ENCODE measurements at places on chromosomes 12 and 14.

DNA sequence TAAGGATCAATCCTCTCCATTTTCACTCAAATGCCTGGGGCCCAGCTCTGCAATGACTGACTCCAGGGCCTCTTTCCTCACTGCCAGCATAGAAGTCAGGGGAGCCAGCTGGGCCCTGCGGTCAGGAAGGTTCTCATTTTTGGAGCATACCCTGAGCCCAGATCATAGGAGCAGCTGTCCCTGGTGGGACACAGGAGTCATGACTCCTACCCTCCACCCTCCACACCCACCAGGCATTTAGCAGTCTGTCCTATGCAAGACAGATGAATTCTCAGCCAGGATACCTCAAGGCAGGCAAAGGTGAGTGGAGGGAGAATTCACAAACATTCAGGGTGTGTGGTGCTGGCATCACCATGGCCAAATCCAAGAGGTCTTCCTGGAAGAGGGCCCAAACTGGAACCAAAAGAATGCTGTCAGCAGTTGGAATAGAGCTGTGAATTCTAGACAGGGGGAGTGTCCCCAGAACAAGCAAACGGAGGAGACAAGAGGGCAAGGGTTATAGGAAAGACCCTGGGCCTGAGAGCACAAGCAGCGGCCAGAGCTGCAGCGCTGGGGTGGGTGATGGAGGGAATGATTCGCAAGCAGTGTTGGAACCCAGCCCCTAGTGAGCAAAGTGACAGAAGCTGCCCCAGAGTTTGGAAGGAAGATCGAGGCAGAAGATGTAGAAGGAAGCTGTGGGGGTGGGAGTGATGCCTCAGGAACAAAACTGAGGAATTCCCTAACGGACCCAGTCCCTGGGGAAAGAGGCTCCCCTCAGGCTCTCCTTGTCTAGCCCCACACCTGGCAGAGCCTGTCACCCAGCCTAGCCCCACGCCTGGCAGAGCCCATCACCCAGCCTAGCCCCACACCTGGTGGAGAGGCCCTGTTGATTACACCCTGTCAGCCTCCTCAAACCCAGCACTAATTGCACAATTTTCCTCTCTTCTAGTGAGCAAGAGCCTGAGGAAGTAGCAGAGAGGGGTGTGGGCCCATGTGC, 4.5 kb upstream of the REM2 start:
- DNase-seq = no peak

DNA sequence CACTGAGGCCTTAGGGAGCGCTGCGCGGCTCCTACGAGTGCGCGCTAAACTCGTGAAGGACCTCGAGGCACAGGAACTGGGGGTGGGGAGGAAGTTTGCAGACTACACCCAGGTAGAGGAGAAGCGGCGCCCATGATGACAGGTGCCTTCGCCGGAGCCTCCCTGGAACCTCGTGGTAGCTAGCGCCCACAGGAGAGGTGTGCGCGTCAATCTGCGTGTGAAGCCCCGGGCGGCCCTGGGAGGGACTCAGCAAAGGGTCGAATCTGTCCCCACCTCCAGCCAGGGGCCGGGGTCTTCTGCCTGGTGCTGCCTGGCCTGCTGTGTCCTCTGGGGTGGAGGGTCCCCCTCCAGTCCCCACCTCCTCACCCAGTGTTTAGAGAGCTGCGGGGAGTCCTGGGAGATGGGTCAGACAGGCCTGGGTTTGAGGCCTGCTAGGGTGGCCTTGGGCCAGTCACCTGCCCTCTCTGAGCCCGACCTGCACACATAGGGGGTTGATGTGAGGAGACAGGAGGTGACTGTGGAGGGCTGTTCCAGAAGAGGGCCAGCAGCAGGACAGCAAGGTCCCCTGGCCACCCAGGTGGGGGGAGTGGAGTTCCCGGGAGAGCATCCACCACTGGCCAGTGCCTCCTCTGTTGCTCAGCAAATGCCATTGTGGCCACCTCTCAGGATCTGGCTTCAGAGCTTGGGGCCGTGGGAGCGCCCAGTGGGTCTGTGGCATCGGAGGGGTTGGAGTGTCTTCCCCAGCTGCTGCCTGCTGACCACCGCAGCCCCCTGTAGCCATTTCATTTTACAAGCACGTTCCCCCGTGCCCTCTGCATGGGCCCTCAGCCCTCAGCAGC, 20.2 kb upstream of the KIF26A start:
- DNase-seq = peak; percentile 15

- DNase-seq = peak; percentile 82
Observed at GRCh38 chr12:119153477-119154434, 25.0 kb upstream of the HSPB8 start.

DNA sequence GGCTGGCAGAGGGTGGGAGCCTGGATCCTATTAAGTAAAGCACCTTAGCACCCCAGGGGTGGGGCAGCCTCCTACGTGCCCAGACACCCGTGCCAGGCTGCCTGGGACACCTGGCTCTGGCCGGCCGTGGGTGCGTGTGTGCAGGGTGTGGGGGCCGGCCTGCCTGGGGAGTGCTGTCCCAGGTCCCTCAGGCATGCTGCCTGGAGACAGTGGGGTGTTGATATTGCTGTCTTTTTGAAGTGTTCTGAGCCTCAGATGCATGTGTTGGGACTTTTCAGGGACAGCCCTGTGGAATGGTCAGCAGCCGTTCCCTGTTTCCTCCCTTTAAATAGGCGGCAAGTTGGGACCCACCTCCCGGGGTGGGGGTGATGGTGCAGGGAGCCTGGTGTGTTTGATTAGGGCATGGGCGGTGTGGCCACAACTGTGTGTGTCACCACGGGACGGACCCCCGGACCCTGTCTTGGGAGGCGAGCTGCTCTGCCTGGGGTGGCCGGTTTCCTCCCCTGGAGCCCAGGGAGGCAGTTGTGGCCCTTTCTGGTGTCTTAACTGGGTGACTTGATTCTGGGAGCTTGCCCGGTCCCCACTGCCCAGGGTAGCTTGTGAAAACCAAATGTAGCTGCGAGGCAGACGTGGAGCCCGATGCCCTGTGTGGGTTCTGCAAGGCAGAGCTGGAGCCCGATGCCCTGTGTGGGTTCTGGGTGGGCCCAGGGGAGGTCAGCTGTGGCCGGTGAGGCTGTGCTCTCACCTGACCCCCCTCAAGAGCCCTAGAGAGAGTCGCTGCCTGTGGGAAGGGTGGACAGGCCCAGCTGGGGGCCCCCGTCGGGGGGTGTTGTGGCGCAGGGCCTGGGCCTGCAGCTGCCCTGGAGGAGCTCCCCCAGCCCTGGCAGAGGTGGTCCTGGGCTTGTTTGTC, 8.2 kb downstream of the ULK1 start:
- DNase-seq = no peak

GRCh38 chr14:54177641-54178621, 218.9 kb upstream of the CDKN3 start:
- DNase-seq = no peak

DNA sequence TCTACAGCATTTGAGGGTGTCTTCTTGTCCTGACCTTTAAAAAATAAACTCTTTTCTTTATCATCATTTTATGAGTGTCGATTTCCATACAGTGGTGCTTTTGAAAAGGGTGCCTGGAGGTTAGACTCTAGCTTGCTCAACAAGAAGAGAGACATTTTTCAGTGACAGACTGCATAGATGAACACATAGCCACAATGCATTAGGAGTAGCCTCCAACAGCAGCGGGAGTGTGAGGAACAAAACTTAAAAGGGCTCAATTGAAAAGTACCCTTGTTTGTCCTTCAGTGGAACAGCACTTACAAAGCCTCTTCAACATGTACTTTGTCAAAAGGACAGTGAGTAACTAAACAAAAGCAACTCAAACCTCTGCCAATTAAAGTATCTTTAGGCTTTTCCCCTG, 119.3 kb downstream of the SOX5 start:
- no peak for DNase-seq

GRCh38 chr14:42517806-42518500, 911.3 kb downstream of the LRFN5 start:
- DNase-seq = no peak

DNA sequence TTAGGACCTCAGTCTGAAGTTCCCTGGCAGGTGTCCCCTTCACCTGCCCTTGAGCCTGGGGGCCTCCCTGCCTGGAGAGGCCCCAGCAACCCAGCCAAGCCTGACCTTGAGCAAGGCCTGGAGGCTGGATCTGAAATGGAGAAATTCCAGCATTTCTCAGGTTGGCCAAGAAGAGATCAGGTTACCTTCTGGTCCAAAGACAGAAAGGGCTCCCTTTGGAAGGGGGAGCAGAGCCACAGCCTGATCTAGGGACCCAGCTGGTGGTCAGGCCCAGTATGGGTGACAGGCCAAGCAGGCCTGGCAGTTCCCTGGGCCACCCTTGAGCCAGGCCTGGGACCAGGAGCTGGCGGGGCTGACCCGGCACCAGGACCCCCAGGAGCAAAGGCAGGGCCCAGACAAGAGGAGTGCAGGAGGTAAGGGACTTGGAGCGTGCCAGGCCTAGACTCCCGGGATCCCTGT, 82.8 kb downstream of the TNFAIP2 start:
- DNase-seq = no peak

DNA sequence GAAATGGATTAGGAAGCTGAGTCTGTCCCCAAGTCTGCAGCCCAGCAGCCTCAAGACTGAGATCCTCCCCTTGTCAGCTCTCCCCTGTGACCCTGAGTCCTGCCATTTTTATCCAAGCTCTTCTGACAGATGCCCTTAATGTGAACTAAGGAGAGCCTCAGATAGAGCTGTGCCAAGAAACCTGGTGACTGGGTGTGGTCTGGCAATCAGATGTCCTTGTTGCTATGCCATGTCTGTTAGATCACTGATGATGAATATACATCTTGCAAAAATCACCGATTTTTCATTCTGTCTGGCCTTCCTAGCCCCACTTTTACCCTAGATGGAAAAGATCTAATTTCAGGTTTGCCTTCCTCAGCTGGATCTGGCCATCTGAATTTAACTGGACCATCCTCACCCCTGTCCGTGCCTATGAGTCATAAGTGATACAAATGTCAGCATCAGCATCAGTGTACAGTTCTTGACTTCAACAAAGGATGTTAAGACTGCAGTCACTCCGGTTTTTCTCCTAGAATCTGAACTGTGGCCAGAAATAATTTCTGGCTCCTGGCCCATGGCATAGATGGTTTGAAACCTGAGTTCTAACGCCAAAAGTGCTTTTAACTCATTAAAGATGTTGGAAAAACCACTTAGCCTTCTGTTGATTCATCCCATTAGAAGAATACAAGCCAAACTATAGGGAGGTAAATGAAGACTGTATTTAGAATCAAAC, 61.2 kb upstream of the GRIP1 start:
- no peak for DNase-seq

DNA sequence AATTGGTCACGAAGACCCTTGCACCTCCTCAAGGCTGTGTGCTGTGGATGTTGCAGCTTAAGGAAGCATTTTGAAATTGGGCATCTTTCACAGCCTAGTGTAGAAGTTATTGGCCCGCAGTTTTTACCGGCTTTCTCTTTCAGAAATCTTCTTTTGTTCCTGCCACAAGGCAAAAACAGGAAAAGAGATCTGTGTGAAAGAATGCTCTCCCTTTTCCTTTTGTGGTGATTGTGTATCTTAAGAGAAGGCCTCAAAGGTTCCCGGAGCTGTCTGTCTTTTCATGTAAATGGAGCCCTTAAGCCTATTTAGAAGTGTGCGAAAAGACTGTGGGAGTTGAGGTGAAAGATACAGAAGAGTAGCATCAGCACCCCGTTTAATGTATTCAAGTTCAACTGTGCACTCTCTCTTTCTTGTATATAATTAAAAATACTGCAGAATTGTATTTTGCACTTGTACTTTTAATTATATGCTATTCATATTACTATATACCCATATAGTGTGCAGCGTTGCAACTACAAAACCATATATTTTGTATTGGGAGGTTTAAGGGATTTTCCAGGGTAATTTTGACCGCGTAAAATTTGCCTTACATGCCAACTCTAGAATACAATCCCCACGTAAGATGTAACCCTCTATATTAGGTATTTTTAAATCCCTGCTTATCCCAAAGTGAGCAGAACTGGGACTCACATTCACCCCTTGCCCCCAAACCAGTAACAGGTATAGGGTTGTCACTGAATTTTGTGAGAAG, 441.7 kb downstream of the RAD51B start:
- no peak for DNase-seq

GRCh38 chr12:133231001-133231400, 4.7 kb downstream of the ANHX start:
- no peak for DNase-seq

DNA sequence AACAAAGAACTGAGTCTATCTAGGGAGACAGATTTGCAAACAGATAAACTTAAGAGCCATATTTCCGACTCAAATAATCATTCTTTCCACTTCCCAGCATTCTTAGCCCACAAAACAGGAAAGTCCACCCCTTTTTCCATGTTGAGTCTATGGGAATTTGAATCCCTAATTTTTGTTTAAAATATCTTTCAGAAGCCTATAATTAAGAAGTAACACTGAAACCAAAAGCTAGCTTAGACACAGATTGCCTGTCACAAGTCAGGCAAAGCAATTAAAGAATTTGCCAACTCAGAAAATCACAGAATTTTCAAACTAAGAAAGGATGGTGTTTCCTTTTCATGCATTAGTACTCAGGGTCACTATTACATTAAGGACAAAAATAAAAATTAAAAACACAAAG, 17.0 kb downstream of the ATP2B1 start:
- DNase-seq = no peak

GRCh38 chr12:83843541-83843940, 1069.1 kb downstream of the SLC6A15 start:
- DNase-seq = no peak

- DNase-seq = no peak
Observed at GRCh38 chr12:54418441-54419087, 502 bp downstream of the ITGA5 start.

GRCh38 chr12:91743704-91744321, 401.8 kb downstream of the BTG1 start:
- DNase-seq = no peak

DNA sequence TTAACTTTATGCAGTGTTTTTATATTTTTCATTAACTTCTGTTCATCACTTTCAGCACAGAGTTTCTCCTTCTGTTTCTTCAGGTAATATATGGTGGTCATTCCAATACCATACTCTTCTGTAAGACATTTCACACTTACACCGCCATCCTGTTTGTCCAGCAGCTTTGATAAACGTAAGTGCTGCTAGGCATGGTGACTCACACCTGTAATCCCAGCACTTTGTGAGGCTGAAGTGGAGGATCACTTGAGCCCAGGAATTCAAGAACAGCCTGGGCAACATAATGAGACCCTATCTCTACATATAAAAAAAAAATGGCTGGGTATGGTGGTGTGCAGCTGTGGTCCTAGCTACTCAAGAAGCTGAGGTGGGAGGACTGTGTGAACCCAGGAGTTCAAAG, 55.8 kb downstream of the EXOC5 start:
- DNase-seq = no peak

- DNase-seq = no peak
Observed at GRCh38 chr14:88598097-88598675, 35.3 kb downstream of the ZC3H14 start.

- DNase-seq = no peak
Observed at GRCh38 chr12:67534681-67535080, 113.9 kb upstream of the DYRK2 start.

GRCh38 chr12:10960211-10960610, 21.1 kb upstream of the TAS2R14 start:
- no peak for DNase-seq

GRCh38 chr12:47725893-47726292, 603 bp upstream of the ENDOU start:
- no peak for DNase-seq

GRCh38 chr14:74865156-74865555, 10.8 kb downstream of the PROX2 start:
- no peak for DNase-seq

- DNase-seq = no peak
Observed at GRCh38 chr12:131407221-131408035, 303.5 kb upstream of the SFSWAP start.

All from glutamatergic neuron (in vitro differentiated cells).